Stomach (tissue), 19 donors: ENCODE measurements at places on chromosomes 1 and 21.

DNA sequence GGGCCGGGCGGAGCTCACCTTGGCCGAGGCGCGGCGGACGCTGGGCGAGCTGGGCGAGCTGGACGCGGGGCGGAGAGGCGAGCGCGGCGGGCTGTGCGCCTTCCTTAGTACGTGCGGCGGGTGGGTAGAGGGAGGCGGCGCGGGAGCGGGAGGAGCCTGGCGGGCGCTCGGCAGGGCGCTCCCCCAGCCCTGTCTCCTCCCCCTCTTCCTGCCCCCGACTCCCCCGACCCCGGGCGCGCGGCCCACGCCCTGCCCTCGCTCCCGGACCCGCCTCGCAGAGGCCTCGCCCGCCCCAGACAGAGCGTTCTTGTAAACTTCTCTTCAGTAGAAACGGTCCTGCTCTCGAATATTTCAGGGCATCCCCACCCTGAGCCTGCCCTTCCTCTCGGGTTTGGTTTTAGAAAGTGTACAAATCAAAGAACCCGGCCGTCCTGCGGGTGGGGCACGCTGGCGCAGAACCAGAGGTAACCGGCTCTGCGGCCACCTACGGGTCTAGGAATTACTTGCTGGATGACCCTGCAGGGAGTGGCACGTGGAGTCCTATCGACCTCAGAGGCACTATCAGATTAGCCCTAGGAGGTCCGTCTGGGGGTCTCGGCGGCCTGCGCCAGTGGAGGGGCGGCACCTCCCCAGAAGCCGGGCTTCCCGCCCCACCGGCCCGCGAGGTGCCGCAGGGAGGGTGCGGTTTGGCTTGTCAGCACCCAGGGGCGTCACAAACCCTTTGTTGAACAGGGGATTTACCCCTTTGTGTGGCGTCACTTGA lies at the start of gene S100A10:
S100A10 (minus strand) TSS at position 126 of the 763 bp plus-strand sequence. CDS start 7,629 bp downstream, outside the sequence.
- peak; percentile 95 for DNase-seq

DNA sequence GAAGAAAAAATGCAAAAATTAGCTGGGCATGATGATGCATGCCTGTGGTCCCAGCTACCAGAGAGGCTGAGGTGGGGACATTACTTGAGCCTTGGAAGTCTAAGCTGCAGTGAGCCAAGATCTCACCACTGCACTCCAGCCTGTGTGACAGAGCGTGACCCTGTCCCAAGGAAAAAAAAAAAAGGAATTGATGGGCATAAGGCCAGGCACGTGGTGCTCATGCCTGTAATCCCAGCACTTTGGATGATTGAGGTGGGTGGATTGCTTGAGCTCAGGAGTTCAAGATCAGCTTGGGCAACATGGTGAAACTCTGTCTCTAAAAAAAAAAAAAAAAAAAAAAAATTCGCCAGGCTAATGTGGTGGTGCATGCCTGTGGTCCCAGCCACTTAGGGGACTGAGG lies 55.8 kb upstream of the ATP2B4 start:
- DNase-seq = no peak

DNA sequence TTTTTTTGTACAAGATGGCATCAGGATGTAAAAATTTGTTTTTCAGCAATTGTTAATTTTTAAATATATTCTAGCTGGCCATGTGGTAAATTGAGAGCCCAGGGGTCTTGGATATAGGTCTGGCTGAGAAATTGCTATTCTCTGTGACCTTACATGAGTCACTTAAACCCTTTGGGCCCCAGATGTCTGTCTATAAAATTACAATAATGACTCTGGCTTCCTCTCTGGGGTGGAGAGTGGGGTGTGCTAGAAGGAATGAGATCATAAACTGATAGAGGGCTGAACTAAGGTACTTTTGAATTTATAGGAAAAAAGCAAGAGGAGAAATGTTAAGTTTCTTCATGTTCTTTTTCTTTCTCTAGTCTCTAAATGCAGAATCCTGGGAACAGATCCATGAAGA lies 12.4 kb upstream of the TCHH start:
- no peak for DNase-seq

- DNase-seq = no peak
These were observed 278.8 kb downstream of the AMY1C start for GRCh38 chr1:104028416-104029035.

DNA sequence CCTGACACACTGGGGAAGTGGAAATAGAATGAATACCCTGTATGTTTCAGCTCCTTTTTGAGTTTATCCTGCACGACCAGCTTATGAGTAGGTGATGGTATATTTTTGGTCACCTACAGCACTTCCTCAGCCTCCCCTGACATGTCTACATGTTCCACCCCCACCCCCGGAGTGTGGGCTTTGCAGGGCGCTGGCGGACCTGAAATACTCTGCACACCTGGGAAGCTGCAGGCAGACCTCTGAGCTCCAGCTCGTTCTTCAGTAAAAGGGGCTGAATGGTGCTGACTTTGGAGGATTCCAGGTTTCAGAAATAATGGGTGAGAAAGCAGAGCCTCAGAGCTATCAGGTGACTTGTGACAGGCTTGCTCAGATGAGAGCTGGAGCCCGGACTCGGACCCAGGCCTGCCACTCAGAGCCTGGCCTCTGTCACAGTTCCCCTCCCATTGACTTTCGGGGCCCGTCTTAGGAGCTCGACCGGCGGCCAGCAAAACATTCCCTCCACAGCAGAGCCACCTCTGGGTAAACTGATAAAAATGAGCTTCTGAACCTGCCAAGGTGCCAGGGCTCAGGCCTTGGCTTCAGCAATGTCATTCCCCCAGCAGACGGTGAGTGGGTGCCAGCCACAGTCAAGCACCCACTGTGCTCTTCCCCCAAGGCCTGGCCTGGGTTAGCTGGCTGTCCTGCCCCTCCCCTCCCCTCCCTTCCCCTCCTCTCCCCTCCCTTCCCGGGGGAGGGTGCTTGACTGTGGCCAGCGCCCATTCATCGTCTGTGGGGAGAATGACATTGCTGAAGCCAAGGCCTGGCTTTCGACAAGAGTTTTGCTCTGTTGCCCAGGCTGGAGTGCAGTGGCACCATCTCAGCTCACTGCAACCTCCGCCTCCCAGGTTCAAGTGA lies 30.1 kb downstream of the DOP1B start:
- DNase-seq = no peak

DNA sequence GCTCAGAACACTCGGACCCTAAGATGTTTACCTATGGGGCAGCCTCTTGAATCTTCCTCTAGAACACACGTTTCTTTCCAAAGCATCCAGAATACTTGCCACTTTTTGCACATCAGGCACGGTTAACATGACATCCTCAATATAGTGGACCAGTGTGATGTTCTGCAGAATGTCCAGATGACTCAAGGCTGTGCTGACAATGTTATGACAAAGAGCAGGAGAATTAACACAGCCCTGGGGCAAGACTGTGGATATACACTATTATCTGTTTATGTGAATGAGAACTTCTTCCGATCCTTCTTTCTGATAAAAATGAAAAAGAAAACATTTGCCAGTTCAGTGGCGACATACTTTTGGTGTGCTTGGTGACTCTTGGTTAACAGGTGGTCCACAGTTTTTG lies 154.3 kb downstream of the PDE4B start:
- DNase-seq = no peak

- no peak for DNase-seq
These were observed 103.0 kb downstream of the SMYD3 start for GRCh38 chr1:246404078-246404477.

DNA sequence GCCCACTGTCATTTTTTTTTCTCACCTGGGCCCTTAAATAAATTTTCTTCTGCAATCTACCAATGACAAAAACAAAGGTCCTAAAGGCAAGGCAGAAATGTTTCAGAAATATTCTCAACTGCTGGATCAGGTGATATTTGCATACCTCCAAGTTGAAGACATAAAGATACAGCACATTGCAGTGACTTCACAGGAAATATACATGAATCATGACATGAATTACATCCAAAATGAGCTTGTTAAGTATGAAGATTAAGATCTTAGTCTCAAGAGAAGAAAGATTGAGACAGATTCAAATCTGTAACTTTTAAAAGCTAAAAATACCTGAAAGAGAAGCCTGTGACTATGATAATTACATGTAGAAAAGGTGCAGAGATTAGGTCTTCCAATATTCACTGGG lies 207.8 kb downstream of the SIPA1L2 start:
- no peak for DNase-seq

DNA sequence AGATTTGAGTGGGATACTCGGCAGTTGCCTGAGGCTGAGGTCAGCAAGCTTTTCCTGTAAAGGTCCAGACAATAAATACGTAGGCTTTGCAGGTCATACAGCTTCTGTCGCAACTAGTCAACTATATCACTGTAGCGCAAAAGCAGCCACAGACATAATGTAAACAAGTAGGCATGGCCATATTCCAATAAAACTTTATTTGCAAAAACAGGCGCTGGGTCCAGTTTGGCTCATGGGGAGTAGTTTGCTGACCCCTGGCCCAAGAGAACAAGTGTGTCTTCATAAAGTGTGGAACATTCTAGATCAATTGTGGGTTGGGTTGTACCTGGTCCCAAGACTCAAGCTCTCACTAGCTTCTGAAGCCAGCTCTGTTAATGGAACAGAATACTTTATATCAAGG lies 78.8 kb downstream of the MIS18A start:
- DNase-seq = no peak

DNA sequence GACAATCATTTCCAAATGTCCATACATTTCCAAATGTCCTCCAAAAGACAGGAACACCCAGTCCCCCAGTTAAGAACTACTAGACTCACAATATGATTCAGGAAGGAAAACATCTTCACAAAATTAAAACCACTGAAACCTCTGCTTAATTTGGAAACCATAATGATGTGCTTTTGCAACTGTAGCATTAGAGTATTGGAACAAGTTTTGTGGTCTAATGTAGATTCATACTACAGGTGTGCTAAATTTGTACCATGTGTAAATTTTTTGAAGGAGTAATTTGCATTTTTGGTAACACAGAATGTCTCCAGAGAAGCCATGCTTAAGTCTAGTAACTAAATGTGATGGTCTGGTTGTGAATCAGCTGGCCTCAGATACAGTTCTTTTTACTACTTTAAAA lies 129.6 kb downstream of the DPYD start:
- no peak for DNase-seq

GRCh38 chr1:15937706-15938168 lies 38.2 kb downstream of the ZBTB17 start:
- no peak for DNase-seq

DNA sequence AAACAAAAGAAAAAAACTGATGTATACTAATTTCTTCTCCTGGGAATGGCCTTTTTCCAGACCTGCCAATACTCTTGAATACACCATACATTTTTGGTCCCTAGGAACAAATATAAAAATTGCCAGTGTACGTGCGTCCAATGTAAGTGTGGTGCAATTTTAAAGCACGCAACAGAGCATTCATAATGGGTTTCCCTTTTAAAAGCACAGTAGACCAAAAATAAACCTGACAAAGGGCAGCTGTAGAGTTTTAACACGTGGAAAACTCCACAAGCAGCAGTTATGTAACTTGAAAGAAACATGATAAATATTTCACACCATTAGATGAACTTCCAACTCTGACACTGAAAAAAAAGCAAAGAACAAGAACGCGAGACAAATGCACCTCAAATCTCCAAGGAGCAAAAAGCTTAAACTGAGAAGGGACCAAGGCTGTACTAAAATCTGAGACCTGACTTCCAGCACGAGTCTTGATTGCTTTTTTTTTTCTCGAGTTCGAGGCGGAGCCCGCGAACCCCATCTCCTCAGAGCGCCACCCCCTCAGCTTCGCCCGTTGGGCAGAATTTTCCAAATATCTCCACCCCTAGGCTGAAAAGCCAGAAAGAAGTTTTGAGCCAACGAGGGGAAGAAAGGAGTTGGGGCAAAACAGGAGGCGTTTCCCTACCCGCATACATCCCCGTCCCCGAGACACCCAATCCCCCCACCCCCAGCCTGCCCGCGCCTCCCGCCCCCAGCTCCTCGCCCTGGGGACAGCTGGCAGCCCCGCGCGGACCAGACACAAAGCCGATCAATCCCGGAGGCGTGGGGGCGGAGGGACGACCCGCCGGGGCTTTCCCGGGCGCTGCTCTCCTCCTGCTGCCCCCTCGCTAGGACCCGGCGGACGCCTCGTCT lies at the start of gene JAM2:
JAM2 (plus strand) TSS at position 599 of the 891 bp plus-strand sequence. CDS start 564 bp downstream, outside the sequence.
- DNase-seq = peak; percentile 80

DNA sequence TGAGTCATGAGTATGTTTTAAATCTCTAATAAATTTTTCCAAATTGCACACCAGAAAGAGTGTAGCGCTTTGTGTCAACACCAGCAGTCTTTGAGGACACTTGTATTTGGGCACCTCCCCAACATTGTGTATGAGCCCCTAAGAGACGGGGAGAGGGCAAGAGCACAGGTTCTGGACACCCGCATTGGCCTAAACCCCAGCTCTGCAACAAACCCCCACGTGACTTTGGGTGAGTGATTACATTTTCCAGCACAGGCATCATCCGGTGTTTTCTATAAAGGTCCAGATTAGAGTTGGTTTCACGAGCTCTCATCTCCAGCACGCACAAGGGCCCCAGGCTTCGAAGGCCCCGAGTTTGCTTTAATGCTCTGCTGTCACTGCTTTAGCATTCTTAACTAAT lies 66.3 kb upstream of the SLC45A1 start:
- DNase-seq = no peak

DNA sequence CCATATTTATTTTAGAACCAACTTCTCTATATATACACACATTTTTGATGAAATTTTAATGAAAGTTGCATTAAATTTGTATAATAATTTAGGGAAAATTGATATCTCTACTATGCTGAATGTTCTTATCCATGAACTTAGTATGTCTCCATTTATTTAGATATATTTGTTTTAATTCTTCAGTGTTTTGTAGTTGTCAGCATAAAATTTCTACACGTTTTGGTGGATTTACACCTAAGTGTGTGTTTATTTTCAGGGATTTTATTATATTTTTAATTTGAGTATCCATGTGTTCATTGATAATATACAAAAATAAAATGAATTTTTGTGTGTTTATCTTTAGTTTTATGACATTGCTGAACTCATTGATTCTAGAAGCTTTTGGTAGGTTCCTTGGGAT lies 36.7 kb downstream of the PCBP3 start:
- DNase-seq = no peak
